K562 (cell line): ENCODE measurements at places on chromosomes 11 and 22.
A peak's percentile ranks its signal among the peaks of the same experiment; 100 is the strongest.

GRCh38 chr22:49705216-49705971 is 122.3 kb downstream of the BRD1 start:
- peak; percentile 42 for DNase-seq
- no peak overlapping the region for H3K4me3 ChIP-seq
- H3K36me3 ChIP-seq = no peaks in the 10 kb centered on the region
- no peaks in the 10 kb centered on the region for H3K27me3 ChIP-seq
- no peak overlapping the region for H3K27ac ChIP-seq
- peaks cover 28% of the 10 kb centered on the region for H3K4me1 ChIP-seq

DNA sequence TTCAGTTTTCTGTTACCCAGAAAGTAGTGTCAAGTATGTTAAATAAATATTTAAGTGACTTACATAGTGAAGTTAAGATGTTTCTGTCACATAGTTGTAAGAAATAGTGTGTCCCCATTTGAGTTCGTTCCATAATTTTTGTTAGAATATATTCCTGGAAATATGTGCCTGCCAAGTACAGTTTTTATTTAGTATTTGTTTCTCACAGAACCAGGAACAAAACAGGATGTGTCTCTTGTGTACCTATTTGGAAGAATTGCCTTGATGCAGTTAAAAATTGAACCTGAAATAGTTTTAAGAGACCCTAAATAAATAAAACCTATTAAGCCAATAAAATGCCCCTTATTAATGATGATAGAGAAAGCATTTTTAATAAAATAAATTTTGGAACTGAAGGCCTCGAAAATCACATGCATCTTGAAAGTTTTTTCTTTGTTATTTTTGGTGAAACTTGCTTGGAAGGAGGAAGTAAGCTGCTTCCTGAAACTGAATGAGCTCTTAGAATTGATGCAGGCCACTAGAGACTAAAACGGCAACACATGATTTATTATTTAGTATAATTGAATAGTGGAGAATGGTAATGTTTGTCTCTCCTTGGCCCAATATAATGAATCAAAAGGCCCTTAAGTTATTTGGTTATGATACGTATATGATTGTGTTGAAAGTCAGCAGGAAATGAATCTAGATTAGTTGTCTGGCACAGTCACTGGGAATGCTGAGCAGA is 55.9 kb downstream of the SWAP70 start:
- no peaks in the 10 kb centered on the region for H3K27me3 ChIP-seq
- no peak for DNase-seq
- H3K36me3 ChIP-seq = no peaks in the 10 kb centered on the region; the same call in 2 of the 3 replicates
- no peak overlapping the region for H3K27ac ChIP-seq
- no peak overlapping the region for H3K4me3 ChIP-seq
- H3K4me1 ChIP-seq = no peaks in the 10 kb centered on the region; the same call in 1 of the 2 replicates

DNA sequence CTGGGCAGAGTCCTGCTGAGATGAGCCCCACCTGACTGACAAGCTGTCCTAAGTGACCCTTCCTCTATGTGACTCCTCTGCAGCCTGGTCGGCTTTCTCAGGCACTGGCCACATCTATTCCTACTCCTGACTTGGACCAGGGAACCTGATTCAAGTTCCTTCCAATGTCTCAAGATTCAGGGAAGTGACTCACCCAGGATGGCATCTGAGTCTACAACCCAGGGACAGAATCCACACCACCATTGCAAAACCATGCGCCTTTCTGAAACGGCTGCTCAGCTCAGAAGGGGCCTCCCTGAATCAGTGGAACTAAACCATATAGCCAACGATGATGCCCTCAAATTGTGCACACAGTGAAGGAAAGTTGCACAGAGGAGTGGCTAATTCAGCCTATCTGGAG is 63.9 kb upstream of the CSNK2A3 start:
- peaks cover 30% of the 10 kb centered on the region for H3K27me3 ChIP-seq
- no peak for DNase-seq
- H3K36me3 ChIP-seq = no peaks in the 10 kb centered on the region
- no peak overlapping the region for H3K4me3 ChIP-seq

- no peak for DNase-seq
- H3K4me1 ChIP-seq = peaks cover 33% of the 10 kb centered on the region
- H3K27ac ChIP-seq = no peak overlapping the region
- no peak overlapping the region for H3K4me3 ChIP-seq
- no peaks in the 10 kb centered on the region for H3K27me3 ChIP-seq
Observed at GRCh38 chr11:62421996-62422395, 3.2 kb downstream of the SCGB1A1 start.

DNA sequence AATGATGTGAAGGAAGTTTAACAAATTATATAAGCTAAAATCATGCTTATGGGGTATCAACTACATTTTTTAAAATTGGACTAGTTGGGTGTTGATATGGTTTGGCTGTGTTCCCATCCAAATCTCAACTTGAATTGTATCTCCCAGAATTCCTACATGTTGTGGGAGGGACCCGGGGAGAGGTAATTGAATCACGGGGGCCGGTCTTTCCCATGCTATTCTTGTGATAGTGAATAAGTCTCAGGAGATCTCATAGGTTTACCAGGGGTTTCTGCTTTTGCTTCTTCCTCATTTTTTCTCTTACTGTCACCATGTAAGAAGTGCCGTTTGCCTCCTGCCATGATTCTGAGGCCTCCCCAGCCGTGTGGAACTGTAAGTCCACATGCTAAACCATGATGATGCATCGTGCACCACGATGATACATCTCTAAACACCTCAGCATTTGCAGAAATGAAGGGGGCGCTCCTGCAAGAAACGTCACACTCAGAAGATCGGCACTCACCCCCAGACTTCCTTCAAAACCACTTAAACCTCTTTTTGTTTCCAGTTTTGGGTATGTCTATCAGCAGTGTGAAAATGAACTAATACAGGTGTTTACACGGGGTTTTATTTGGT is 340.0 kb downstream of the SHANK2 start:
- no peaks in the 10 kb centered on the region for H3K4me1 ChIP-seq
- no peak for DNase-seq
- no peak overlapping the region for H3K27ac ChIP-seq
- H3K36me3 ChIP-seq = no peaks in the 10 kb centered on the region
- H3K27me3 ChIP-seq = peaks cover 31% of the 10 kb centered on the region
- no peak overlapping the region for H3K4me3 ChIP-seq

GRCh38 chr22:25039754-25040153 is 87.2 kb downstream of the KIAA1671 start:
- no peak overlapping the region for H3K27ac ChIP-seq
- no peak for DNase-seq
- H3K36me3 ChIP-seq = no peaks in the 10 kb centered on the region
- H3K4me3 ChIP-seq = no peak overlapping the region
- H3K4me1 ChIP-seq = no peaks in the 10 kb centered on the region

DNA sequence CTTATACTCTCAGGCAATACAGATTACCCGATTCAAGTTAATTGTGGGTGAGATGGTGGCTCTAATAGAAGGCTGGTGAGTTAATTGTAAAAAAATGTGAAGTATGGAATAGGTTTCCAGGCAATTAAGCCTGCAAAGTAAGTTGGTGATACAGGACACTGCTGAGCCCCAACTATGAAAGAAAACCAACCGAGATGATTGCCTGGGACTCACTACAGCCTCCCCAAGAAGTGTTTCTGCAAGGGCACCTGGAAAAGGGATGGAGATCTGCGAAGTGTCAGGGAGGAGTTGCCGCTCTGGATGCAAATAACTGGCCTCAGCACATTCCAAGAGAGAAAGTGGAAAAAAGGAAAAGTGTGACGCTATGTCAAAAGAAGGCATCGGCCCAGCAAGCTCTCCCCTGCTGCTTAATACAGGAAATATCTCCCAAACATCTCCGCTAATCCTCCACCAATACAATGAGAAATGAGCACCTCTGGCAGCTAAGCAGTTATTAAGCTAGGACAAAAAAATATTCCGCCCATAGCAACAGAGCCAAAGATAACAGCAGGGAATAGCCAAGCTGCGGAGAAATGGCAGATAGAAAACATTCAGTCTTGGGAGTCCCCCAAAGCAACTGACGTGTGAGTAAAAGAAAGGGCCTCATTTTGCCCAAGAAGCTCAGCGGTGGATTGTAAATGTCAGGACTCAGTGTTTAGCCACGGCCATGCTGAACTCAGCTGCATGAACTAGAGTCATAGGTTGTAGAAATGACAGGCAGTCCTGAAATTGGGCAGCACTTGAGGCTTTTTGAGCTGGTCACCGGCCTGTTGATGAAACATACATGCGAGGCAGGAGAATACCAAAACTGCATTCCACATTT is 133.7 kb downstream of the SNX19 start:
- no peaks in the 10 kb centered on the region for H3K27me3 ChIP-seq
- H3K27ac ChIP-seq = no peak overlapping the region
- H3K36me3 ChIP-seq = no peaks in the 10 kb centered on the region
- no peak for DNase-seq
- H3K4me3 ChIP-seq = no peak overlapping the region
- no peaks in the 10 kb centered on the region for H3K4me1 ChIP-seq
